B cell (primary cell): ENCODE measurements at places on chromosomes 7 and 10. TPM values are rescaled to one million over a fixed set of nuclear protein-coding genes. Genes with fewer than 3 reads are reported as not detected.

DNA sequence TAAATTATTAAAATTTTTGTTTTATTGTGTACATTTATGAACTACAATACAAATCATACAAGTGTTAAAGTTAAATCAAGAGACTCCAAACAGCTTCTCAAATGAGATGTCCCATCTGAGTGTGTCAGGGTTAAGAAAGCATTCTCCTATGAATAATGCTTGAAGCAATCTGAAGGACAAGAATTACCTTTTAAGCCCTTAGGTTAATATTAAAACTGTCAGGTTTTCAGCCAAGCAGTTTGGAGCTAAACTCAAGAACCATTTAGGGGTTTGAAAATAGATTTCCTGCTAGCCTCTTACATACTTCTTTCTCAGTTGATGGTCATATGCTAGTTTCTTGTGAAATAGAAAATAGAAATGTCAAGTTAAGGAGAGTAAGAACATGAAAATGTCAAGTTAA, 38.3 kb downstream of the LIPJ start:
- no peaks in the 10 kb centered on the region for H3K4me1 ChIP-seq
- no peaks in the 10 kb centered on the region for H3K36me3 ChIP-seq
- H3K27ac ChIP-seq = no peak overlapping the region
- no peaks in the 10 kb centered on the region for H3K27me3 ChIP-seq
- H3K4me3 ChIP-seq = no peak overlapping the region

DNA sequence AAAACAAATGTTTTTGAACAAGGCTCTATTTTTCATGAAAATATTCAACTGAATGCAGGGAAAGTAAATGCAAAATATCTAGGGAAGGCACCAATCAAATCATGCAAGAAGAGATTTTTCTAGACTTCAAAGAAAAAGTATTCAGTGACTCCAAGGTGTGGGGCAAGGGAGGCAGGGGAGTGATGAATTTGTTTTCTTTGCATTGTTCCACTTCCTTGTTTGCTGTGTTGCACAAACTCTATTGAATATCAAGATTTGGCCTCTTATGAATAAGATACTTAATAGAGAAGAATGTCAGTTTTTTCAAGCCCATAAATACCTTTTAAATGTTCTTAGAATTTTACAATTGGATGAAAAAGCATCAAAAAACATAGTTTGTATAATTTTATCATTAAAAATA, 26.4 kb downstream of the STEAP1 start:
- H3K36me3 ChIP-seq = no peaks in the 10 kb centered on the region
- H3K27me3 ChIP-seq = no peaks in the 10 kb centered on the region
- H3K27ac ChIP-seq = no peak overlapping the region
- H3K4me1 ChIP-seq = no peaks in the 10 kb centered on the region
- H3K4me3 ChIP-seq = no peak overlapping the region

DNA sequence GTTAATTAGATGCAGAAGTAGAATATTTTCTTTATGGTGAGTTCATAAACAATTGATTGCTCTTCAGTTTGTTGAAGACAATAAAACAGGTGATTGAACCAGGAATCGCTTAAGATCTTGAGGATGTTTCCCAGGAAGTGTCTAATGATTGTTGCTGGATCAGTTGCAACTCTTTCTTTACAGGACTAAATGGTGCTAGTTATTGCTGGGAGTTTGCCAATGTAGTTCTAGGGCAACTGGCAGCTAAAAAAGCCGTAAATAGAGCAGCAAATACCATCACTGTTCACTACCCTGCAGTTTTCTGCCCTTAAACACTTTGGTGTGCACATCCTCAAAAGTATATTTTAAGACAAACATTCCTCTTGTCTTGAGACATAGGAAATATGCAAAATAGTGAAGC, 119.2 kb upstream of the ANK3 start:
- H3K4me1 ChIP-seq = peaks cover 6% of the 10 kb centered on the region
- no peaks in the 10 kb centered on the region for H3K27me3 ChIP-seq
- DNase-seq = no peak
- no peaks in the 10 kb centered on the region for H3K36me3 ChIP-seq
- no peak overlapping the region for H3K27ac ChIP-seq

- no peaks in the 10 kb centered on the region for H3K36me3 ChIP-seq
- H3K27me3 ChIP-seq = no peaks in the 10 kb centered on the region
- no peak for DNase-seq
- no peak overlapping the region for H3K27ac ChIP-seq
- no peaks in the 10 kb centered on the region for H3K4me1 ChIP-seq
These were observed 136.2 kb upstream of the CTBP2 start for GRCh38 chr10:125296598-125296997.

DNA sequence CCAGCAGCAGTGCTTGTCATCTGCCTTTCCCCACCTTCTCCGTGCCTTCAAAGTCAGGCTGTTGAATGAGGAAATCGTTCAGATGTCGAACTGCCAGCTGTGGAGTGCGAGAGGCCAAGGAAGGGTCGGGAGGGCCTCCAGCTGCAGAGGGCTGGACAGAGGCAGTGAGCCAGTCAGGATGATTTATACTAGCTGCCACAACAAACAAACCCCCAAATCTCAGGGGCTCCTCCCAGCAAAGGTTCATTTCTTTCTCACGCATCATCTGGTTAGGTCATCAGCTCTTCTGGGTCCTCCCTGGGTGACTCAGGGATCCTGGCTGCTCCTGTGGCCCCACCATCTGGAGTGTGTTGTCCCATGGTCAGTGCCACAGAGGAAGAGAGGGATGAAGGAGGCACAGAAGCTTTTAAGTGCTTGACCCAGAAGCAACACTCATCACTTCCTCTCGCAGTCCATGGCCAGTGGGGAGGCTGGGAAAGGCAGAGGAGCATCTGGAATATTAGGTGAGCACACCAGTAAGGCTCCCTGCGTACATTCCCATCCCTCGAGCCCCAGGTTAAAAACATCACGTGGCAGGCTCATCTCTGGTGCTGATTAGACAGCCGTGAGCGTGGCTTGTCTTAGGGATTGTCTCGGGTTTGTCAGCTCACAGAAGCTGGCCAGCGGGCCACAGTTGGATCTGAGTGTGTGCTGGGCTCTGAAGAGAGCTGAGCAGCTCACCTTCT, 140.7 kb downstream of the RGS10 start:
- H3K27ac ChIP-seq = peak overlapping the region; percentile 2
- DNase-seq = no peak
- no peak overlapping the region for H3K4me3 ChIP-seq

GRCh38 chr7:116653204-116653603, 18.8 kb upstream of the MET start:
- peaks cover 8% of the 10 kb centered on the region for H3K27me3 ChIP-seq
- no peak overlapping the region for H3K27ac ChIP-seq
- no peak for DNase-seq
- H3K4me1 ChIP-seq = no peaks in the 10 kb centered on the region
- H3K36me3 ChIP-seq = no peaks in the 10 kb centered on the region
- H3K4me3 ChIP-seq = no peak overlapping the region

DNA sequence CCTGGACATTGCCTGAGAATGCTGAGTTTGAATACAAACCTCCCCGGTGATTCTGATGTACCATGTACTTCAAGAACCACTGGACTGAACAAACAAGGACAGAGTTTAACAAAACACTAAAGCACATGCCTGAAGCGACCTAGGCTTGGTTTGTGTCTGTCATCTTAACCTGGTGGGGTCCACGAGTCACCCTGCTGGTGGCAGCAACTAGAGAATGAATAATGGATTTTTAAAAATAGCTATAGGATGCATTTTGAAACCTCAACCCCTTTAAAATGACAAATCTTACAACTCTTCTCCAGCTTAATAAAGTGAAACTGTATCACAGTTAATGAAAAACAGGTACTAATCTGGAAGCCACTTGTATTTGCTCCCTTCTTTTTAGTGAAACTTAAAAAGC, 25.2 kb downstream of the CDHR3 start:
- peaks cover 3% of the 10 kb centered on the region for H3K4me1 ChIP-seq
- DNase-seq = no peak

DNA sequence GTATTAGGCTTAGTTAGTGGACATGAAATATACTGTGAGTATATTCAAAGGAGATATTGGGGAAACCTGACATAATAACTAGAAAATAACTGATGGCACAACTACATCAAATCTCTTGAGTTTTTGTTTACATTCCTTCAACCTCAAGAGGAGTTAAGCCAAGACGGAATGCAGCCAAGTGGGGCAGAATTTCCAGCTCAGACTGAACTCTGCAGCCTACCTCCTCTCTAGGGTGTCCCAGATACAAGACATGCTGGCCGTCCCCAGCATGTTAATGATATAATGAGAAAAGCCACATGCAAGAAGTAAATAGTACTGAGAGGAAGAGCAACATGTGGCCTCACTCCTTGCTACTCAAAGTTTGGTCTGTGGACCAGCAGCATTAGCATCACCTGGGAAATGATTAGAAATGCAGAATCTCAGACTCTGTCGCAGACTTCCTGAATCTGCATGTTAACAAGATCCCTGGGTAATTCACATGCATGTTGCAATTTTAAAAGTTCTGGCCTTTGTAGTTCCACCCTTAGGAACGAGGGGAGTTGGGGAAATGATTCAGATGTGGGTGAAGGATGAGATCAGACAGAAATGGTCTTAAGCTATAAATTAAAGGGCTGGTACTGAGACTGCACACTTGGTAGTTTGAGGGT, 118.4 kb upstream of the CACUL1 start:
- peaks cover 7% of the 10 kb centered on the region for H3K27me3 ChIP-seq
- H3K36me3 ChIP-seq = no peaks in the 10 kb centered on the region
- H3K4me1 ChIP-seq = no peaks in the 10 kb centered on the region
- no peak for DNase-seq

DNA sequence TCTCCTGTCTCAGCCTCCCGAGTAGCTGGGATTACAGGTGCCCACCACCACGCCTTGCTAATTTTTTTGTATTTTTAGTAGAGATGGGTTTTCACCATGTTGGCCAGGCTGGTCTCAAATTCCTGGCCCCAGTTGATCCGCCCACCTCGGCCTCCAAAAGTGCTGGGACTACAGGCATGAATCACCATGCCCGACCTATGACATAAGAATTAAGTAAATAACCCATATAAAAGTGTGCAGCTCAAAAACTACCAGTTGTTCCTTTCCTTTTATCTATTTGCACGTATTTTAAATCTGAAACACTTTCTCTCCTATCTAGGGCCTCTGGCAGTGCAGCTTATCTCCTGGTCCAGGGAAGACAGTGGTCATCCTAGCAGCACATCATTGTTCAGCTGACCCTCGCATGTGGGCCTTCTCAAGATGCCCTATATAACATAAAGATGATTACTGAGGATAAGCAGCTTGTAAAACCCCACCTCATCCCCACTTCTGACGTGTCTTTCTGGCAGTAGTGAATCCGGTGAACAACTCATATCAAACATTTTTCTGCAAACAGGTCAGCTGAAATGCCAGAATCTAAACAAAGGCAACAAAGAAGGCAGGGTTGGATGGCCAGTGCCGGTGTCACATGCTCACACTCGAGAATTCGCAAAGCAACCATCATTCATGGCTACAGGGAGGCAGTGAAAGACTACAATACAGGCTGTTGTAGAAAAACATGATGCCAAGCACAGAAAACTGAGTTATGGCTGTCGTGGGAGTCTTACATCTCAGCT, 36.0 kb upstream of the KCNIP2 start:
- DNase-seq = no peak
- peaks cover 27% of the 10 kb centered on the region for H3K36me3 ChIP-seq
- no peak overlapping the region for H3K4me3 ChIP-seq
- no peak overlapping the region for H3K27ac ChIP-seq
- peaks cover 12% of the 10 kb centered on the region for H3K4me1 ChIP-seq
- H3K27me3 ChIP-seq = no peaks in the 10 kb centered on the region

- no peaks in the 10 kb centered on the region for H3K27me3 ChIP-seq
- no peaks in the 10 kb centered on the region for H3K36me3 ChIP-seq
- DNase-seq = no peak
- H3K27ac ChIP-seq = no peak overlapping the region
These were observed 172.7 kb downstream of the NEURL1 start for GRCh38 chr10:103666087-103666761.

- H3K27me3 ChIP-seq = no peaks in the 10 kb centered on the region
- H3K36me3 ChIP-seq = no peaks in the 10 kb centered on the region
- H3K4me1 ChIP-seq = no peaks in the 10 kb centered on the region
- no peak overlapping the region for H3K27ac ChIP-seq
- DNase-seq = no peak
These were observed 27.8 kb downstream of the A1CF start for GRCh38 chr10:50857579-50857978.

- DNase-seq = no peak
- H3K4me3 ChIP-seq = no peak overlapping the region
- no peak overlapping the region for H3K27ac ChIP-seq
- no peaks in the 10 kb centered on the region for H3K36me3 ChIP-seq
These were observed 223.4 kb downstream of the BMPER start for GRCh38 chr7:34128762-34129161.

GRCh38 chr7:15582773-15583172, 21.0 kb upstream of the AGMO start:
- DNase-seq = no peak
- no peaks in the 10 kb centered on the region for H3K36me3 ChIP-seq
- no peak overlapping the region for H3K27ac ChIP-seq
- no peak overlapping the region for H3K4me3 ChIP-seq
- no peaks in the 10 kb centered on the region for H3K27me3 ChIP-seq
- no peaks in the 10 kb centered on the region for H3K4me1 ChIP-seq

- H3K36me3 ChIP-seq = no peaks in the 10 kb centered on the region
- no peak for DNase-seq
- no peak overlapping the region for H3K27ac ChIP-seq
- H3K4me1 ChIP-seq = no peaks in the 10 kb centered on the region
- H3K4me3 ChIP-seq = no peak overlapping the region
These were observed 29.3 kb upstream of the ETV1 start for GRCh38 chr7:14018751-14019150.

GRCh38 chr7:41599760-41600159, 103.1 kb downstream of the INHBA start:
- no peaks in the 10 kb centered on the region for H3K4me1 ChIP-seq
- H3K27me3 ChIP-seq = no peaks in the 10 kb centered on the region
- no peak overlapping the region for H3K27ac ChIP-seq
- no peak overlapping the region for H3K4me3 ChIP-seq
- no peak for DNase-seq

DKK1 gene
- not detected in 2 replicates for total RNA-seq

LDB3 gene
- total RNA-seq = 0.07 TPM in 2 replicates

GTPBP4 gene
- 45.4 and 49.5 TPM in 2 replicates for total RNA-seq

KIAA1217 gene
- total RNA-seq = 0.53 and 0.67 TPM in 2 replicates

SRGN gene
- 47.3 and 49.9 TPM in 2 replicates for total RNA-seq

SLC13A4 gene
- not detected in 2 replicates for total RNA-seq

SDK1 gene
- total RNA-seq = 0.66 and 2.0 TPM in 2 replicates
